ENCODE measurements at places on chromosomes 2 and 18.

DNA sequence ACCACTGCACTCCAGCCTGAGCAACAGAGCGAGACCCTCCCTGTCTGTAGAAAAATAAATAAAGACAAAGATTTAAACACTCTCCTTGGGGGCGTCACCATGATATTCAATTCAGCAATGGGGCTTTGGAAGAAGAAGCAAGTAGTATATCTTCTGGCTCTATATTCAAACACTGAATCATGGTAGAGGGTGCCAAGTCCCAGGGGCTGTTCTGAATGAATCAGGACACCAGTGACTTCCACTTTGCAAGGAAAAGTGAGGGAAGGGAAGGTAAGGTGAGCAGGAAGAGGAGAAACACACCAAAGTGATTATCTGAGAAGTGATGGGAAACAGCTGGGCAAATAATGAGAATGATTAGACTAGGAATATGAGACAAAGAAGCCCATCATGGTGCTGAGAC, 80.5 kb downstream of the AAK1 start:
- DNase-seq: no peak

DNA sequence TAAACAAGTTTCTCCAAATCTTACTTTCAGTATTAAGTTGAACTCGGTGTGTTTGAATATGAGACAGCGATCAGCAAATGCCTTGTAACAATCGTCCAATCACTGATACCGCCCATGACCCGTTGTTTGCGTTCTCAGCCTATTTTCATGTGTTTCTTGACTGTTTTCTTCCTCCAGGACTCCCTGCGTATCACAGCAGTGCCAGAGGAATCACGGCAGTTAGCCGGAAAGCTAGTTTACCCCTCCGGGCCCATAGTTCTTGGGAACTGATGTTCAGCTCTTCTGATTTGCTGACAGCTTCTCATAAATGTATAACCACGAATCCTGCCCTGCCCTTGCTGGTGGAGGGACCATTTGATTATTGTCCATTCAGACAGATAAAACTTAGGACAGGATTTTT, 42.2 kb upstream of the TPO start:
- DNase-seq: no peak

DNA sequence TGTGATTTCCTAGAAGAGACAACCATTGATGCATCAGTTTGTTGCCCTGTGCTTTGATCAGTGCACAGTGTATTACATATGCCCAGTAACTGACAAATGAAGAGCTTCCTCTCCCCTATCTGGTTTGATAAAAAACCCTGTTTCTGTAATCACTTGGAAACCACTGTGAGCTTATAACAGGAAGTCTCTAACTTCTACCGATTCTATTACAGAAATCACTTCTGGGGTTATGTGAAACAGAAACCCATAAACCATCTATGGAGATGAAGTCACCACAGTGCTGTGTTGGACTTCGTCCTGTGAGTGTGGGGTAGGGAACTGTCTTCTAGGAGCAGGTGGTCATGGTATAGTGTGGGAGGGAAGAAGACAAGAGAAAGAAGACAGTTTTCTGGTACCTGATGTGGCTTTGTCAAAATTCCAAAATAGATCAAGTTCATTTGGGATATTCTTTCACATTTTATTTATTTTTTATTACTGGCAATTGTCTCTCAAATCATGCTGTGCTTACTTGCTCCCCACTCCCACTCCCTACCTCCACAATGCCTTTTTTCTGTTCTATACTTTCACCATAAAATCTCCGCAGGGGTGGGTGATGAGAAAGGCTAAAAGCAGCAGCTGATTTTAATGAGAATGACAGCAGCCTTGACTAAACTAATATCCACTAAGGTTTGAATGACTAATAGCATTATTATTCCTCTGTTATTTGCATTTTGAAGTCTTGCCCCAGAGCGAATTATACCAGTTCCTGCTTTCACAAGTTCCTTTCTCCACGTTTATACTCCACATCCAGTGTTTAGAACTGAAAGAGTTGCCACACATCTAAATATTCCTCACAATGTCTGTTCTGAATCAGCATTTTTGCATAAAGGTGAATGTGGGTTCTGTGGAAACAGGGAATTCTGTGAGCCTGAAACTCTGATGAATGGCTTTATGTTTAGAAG, 41.7 kb upstream of the RND3 start:
- no peak for DNase-seq

GRCh38 chr2:9280224-9280623, 73.6 kb downstream of the ASAP2 start:
- DNase-seq: peak; percentile 65

- no peak for DNase-seq
Observed at GRCh38 chr18:8298186-8298585, 311.1 kb upstream of the RAB12 start.

DNA sequence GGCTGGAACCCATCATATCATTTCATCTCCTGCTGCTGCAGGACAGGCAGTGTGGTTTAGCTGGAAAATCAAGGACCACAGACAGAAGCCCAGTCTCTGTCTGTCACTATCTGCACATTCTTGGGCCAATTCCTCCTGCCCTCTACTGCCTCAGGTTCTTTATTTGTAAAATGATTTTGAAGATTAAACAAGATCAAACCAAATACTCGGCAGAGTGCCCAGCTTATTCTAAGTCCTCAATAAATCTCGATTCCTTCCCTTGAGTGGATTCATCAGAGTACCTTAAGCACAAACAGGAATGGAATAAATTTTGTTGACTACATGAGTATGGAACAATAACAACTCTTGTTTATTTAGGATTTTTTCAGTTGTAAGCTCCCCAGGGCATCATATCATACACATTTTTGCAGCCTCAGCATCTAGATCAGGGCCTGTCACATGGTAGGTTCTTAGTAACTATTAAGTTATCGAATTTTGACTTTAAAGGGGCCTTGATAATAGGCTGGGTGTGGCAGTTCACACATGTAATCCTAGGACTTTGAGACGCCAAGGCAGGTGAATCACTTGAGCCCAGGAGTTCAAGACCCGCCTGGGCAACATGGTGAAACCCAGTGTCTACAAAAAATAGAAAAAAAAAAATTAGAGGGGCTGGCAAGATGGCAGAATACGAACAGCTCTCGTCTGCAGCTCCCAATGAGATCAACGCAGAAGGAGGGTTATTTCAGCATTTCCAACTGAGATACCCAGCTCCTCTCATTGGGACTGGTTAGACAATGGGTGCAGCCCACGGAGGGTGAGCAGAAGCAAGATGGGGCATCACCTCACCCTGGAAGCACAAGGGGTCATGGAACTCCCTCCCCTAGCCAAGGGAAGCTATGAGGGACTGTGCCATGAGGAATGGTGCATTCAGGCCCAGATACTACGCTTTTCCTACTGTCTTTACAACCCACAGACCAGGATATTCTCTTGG, 11.1 kb downstream of the RHOB start:
- no peak for DNase-seq

Measured in NCI-H187 (cell line).